NCI-H524 (cell line): ENCODE measurements at places on chromosomes 11 and 22.

DNA sequence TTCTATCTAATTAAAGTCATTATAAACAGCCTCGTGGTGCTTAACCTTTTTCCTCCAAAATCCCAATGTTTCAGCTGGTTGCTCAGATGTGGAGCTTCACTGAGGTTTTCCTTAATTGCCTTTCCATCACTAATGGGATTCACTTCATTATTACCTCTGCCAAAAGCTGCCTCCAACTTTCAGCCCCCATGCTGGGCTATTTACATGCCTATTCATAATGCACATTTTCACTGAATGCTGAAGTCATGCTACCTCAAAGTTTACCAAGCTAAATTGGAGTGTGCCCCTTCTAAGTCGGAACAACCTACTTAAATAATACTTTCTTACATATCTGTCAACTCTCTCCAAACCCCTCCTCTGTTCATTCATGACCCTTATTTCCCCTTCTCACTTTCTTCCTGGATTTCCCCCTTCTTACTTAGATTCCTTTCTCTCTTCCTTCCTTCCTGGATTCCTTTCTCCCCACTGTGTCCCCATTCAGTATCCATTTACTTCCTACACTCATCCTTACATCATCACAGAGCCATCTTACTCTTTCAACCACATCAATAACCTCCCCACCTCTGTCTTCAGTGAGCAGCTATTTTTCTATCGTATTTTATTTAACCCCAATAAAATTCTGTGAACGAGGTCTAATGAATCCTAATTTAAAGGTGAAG is 887.3 kb upstream of the TENM4 start:
- no peak for DNase-seq

GRCh38 chr11:40306938-40307548 is 1152.4 kb downstream of the LRRC4C start:
- DNase-seq: no peak

- no peak for DNase-seq
Measured at GRCh38 chr11:17508306-17508705, 31.7 kb upstream of the ABCC8 start.

DNA sequence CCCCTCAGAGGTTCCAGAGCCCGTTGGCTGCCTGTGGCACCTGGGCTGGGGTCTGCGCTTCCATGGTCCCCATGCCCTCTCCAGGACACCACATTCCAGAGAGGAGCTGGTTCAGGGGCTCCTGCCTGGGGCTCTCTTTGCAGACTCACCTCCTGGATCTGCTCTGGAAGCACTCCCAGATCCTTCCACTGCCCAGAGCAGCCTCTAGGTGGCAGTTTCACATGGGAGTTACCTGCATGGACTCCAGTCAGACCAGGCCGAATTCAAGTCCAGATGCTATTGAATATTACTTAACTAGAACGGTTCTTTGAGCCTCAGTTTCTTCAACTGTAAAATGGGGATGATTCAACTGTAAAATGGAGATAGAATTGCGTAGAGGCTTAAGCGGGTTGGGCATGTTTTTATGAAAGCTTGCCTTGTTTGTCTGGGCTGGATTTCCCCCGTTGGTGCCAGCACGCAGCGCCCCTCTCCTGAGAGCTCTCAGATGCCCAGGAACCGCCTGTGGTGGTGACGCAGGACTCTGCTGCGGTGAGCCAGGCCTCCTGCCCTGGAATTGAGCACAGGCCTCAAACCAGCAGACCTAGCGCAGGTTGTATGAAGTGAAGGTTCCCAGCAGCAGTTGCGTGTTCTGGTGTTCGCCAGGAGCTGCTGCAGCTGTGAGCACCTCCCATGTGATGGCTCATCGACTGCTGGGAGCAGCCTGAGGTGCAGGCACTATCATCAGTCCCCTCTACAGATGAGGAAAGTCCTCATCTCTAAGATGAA is 44.2 kb downstream of the LMO1 start:
- peak; percentile 62 for DNase-seq
